ENCODE measurements at places on chromosomes 11 and 22. TPM values are rescaled to one million over a fixed set of nuclear protein-coding genes. Genes with fewer than 3 reads are reported as not detected.

- H3K27me3 ChIP-seq, result no peaks in the 10 kb centered on the region
- H3K27ac ChIP-seq, result peak overlapping the region; percentile 25
- peaks cover 8% of the 10 kb centered on the region for H3K36me3 ChIP-seq
- H3K4me1 ChIP-seq, result no peaks in the 10 kb centered on the region
Observed at GRCh38 chr22:40237241-40237640, 59.5 kb downstream of the TNRC6B start.

GRCh38 chr22:36455571-36456463 is 25.6 kb downstream of the TXN2 start:
- peak overlapping the region; percentile 17 for H3K27ac ChIP-seq
- H3K4me3 ChIP-seq, result peak overlapping the region; percentile 14
- DNase-seq, result no peak
- H3K36me3 ChIP-seq, result no peaks in the 10 kb centered on the region
- H3K27me3 ChIP-seq, result no peaks in the 10 kb centered on the region

DNA sequence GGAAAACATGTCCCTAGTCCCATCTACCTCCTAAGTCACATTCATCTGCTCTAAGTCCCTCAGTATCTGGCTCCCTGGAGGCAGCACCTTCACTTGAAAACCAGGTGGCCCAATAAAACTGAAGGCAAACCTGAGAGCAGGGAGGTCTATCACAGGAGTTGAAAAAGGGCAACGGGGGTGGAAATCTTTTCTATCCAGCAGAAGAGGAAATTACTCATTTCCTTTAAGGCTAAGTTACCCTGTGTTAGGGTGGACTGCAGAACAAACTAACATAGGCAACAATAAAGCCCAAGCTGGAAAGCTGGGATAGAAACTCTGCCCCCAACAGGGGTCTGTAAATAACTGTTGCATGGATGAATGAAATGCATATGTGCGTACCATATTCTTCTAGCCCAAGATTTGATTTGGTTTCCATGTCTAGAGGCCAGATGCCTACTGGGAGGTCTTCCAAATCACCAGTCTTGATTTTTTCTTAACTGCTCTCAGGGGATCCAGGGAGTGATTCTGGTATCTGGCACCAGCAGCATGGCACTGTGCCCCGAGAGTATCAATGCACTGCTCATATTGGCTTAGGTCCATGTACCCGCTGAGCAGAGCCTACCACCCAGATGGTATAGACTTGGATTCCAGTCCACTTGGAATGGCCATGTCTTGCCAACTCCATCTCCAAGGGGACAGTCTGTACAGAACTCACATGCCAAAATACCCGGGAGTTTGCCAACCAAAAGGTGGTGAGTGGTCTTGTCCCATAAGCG is 350.0 kb upstream of the NCAM1 start:
- H3K4me3 ChIP-seq, result no peak overlapping the region
- no peaks in the 10 kb centered on the region for H3K27me3 ChIP-seq
- no peaks in the 10 kb centered on the region for H3K36me3 ChIP-seq
- H3K27ac ChIP-seq, result peak overlapping the region; percentile 71
- peaks cover 57% of the 10 kb centered on the region for H3K4me1 ChIP-seq
- peak; percentile 34 for DNase-seq

GRCh38 chr11:2928605-2929530 is at the start of gene PHLDA2:
PHLDA2 (minus strand) TSS chr11:2929420; CDS start chr11:2929364, 56 bp downstream.
- peaks cover 63% of the 10 kb centered on the region for H3K4me1 ChIP-seq
- peak; percentile 85 for DNase-seq
- no peaks in the 10 kb centered on the region for H3K36me3 ChIP-seq
- H3K4me3 ChIP-seq, result peak within 1 kb of the TSS; percentile 63
- peaks cover 8% of the 10 kb centered on the region for H3K27me3 ChIP-seq

OR4D5 gene
- not detected for polyA plus RNA-seq

Data from CD14-positive monocyte (primary cell).